ENCODE measurements at places on chromosomes 3 and 15.

DNA sequence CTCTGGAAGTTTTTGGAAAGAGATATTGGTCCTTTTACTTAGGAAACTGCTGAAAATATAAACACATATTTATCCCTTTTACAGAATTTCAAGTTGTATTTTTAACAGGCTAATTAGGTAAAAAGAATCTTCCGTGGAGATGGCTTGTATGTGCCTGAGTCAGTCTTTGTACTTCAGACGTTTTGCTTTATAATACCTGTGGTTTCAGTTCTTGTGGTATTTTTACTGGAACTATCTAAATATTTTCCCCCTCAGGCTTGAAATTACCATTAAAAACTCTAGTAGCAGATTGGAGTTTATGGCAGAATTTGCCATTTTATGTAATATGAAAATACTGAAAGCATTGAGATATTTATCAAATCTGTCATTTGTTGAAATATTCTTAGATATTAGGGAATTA is 151.6 kb upstream of the CGNL1 start:
- DNase-seq = no peak

- DNase-seq = no peak
Measured at GRCh38 chr3:106255870-106256248, 387.0 kb upstream of the CBLB start.

GRCh38 chr15:31457631-31458526 is 131.2 kb downstream of the KLF13 start:
- no peak for DNase-seq

DNA sequence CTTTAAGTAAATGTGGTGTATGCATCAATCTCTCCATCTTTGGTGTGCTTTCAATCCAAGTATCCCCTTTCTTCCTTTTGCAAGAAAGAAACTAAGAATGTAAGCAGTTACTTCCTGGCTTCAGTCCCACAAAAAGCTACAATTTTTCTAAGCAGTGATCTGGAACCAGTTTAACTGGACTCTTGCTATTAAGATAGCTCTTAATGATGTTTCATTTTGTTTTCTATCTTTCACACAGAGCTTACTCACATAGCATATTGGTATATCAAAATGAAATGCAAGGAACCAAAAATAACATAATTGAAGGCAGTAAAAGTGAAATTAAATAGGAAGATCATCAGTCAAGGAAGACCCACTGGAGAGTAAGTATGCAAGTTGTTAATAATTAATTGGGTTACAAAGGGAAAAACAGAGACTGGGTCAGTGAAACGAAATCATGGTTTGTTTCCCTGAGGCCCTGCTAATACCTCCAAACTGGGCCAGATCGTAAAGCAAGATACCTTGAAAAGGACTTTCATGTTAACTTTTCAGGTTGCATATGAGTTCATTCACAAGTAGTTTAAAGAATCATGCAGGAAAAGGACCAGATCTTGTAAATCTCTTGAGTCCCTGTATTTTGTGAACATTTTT is 41.9 kb downstream of the GPR160 start:
- no peak for DNase-seq

- DNase-seq = peak; percentile 59
Measured at GRCh38 chr15:85879334-85880163, 84.8 kb upstream of the KLHL25 start.
